Stimulated activated CD4-positive, alpha-beta T cell treated with anti-CD3 and anti-CD28 coated beads, Interleukin-12 subunit alpha, Interleukin-12 subunit beta, amount 100 ng/mL, for 4 hours (primary cell): ENCODE measurements at places on chromosomes 5 and 9.

- DNase-seq: no peak
Observed at GRCh38 chr9:81182431-81182830, 506.9 kb downstream of the TLE1 start.

DNA sequence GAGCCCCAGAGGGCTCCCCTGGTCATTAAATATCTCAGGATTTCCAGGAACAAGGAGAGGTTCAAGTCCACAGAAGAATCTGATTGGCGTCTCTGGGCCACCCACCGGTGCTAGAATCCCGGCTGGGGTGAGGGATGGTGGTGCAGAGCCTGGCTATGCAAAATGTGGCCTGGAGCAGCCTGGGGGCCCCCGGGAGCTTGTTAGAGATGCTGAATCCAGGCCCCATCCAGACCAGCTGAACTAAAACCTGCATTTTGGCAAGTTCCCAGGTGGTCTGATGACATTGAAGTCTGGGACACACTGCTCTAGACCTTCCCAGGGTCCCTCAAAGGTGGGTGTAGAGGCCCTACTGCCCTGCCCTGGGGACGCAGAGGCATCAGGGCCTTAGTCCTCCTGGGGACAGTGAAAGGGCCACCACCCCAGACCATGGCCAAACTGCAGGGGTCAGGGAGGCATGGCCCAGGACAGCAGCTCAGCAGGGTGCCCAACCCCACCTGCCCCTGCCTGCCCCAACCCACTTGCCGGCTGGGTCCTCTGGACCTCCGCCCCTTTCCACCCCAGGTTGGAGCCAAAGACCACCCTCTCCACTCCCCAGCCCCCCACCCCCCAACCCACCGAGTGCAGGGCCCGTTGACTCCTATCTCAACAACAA lies 34.7 kb downstream of the ADAMTS2 start:
- DNase-seq: no peak

GRCh38 chr5:178348356-178349074 lies 115.9 kb upstream of the PHYKPL start:
- DNase-seq: no peak

DNA sequence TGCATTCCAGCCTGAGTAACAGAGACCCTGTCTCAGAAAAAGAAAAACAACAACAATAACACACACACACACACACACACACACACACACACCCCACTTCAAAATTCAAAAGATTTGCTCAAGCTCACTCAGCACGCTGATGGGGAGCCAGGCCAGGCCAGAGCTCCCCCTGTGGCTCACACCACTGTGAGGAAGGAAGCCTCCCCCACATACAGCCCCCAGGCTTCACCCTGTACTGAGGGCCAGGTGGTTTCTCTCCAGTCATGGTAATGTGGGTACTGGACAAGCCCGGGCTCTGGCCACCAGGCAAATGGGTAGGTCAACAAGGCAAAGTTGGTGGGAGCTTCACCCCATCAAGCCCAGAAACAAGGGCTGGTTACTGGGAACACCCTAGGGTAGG lies 19.0 kb downstream of the ATOX1 start:
- DNase-seq: no peak

GRCh38 chr9:114616684-114617520 lies 5.8 kb downstream of the TMEM268 start:
- DNase-seq: no peak

DNA sequence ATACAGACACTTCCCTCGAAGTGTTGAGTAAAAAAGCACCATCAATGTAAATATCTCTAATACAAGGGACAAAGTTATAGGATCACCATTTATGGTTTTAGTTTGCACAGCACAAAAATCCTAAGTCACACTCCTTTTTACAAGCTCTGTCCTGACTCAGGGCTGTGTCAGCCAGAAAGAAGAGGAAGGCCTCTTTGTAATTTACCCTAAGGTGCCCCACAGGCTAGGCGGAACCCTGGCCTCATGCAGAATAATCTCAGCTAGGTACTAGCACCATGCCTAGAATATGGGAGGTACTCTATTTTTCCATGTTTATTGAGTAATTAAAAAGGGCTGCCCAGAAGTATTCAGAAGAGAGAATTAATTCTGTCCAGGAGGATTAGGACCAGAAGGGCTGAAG lies 36.9 kb downstream of the HAVCR1 start:
- DNase-seq: no peak

GRCh38 chr5:78109891-78110324 lies 184.6 kb downstream of the AP3B1 start:
- DNase-seq: no peak

GRCh38 chr5:82387819-82388166 lies 109.6 kb upstream of the RPS23 start:
- no peak for DNase-seq

- DNase-seq: no peak
Observed at GRCh38 chr9:14883310-14883944, 26.8 kb downstream of the FREM1 start.

DNA sequence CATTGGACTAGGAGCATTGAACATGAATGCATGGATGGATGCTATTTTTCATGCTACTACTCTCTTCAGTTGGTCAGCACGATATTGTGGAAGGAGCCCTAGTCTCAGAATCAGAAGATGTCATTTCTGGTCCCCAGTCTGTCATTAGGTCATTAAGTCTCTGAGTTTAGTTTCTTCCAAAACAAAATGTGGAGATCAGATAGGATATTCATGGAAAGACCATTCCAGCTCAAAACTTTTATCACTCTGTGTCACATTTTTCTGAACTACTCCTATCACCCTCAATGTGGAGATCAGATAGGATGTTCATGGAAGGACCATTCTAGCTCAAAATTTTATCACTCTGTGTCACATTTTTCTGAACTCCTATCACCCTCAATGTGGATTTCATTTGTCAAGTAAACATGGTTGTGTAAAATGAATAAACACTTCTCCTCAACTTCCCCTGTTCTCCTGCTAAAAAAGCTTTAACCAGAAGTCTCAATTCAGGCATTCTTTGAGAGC lies 296.8 kb downstream of the MRPS30 start:
- DNase-seq: no peak

- DNase-seq: no peak
Observed at GRCh38 chr5:142537938-142538337, 148.0 kb downstream of the FGF1 start.

GRCh38 chr9:123954518-123955280 lies 24.8 kb upstream of the DENND1A start:
- DNase-seq: no peak

GRCh38 chr5:55160493-55161209 lies 680 bp downstream of the GPX8 start:
- DNase-seq: no peak

DNA sequence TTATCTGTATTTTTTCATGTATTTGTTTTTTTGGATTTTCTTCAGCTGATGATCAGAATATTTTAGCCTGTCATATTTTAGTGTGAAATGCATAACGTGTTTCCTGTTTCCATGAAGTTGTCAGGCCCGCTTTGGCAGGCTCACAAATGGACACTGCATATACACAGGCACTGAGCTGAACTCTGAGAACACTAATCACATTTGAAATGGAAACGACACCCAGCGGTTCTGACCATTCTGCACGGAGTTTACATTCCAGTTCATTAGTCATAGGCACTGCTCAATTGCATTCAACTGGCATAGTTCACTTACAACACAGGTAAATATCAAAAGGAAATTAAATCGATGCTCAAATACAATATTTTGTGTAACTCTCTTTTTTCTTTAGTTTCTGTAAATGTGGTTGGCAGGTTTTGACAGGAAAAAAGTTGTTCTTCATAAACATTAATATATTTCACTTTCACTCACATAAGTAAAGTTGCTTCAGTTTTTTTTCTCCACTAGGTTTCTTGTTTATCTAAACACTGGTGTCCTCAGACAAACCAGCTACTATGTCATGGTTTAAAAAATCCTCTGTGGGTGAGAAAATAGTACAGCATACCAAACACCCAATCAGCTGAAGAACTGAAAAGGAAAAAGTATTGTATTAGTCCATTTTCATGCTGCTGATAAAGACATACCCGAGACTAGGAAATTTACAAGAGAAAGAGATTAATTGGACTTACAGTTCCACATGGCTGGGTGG lies 559.0 kb upstream of the DAP start:
- DNase-seq: no peak

GRCh38 chr9:135402048-135402738 lies 77.4 kb upstream of the PPP1R26 start:
- no peak for DNase-seq

- no peak for DNase-seq
Observed at GRCh38 chr9:91248707-91249106, 113.0 kb downstream of the AUH start.

GRCh38 chr9:134666831-134667230 lies 25.2 kb downstream of the COL5A1 start:
- DNase-seq: no peak

DNA sequence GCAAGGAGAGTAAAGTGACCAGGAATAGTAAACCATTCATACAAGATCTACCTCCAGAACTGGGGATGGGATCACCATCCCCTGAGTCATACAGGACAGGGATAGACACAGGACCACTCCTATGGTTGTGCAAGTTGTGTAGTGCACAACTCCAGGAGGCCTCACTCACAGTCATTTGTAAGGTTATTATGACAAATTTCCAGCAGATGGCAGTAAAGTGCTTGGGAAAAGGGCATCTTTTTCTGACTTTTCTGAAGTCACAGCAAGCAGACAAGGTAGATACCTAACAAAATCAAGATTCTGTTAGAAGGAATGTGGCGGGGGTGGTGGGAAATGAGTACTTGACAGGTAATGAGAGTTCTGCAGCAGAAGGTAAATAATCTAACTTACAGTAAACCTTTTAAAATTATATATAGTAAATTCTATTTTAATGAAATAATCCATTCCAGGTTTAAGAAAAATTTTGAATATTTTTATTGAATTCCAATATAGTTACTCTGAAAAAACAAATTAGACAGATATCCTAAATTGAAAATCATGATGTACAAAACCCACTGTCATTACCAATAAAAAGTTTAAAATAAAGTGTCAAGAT lies 16.7 kb upstream of the KIF27 start:
- DNase-seq: no peak

GRCh38 chr9:23826120-23826629 lies at the start of gene ELAVL2:
Gene ELAVL2 (minus strand): TSS chr9:23826240. CDS start chr9:23762234, 64,006 bp downstream.
- peak; percentile 21 for DNase-seq

DNA sequence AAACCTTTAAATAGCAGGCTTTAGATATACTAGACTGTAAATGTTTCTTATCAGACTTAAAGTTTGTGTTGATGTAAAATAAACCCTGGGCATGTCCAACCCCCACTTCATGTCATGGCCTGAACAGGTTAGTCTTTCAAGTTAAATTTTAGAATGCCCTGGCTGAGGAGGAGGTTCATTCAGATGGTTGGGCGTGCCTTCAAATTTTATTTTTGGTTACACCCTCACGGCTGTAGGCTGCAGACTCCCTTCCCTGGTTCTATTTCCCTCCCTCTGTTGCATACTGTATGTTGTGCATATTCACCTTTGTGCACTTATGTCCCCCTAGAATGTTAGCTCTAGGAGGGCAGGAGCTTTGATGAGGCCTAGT lies 5.3 kb upstream of the BICD2 start:
- no peak for DNase-seq

DNA sequence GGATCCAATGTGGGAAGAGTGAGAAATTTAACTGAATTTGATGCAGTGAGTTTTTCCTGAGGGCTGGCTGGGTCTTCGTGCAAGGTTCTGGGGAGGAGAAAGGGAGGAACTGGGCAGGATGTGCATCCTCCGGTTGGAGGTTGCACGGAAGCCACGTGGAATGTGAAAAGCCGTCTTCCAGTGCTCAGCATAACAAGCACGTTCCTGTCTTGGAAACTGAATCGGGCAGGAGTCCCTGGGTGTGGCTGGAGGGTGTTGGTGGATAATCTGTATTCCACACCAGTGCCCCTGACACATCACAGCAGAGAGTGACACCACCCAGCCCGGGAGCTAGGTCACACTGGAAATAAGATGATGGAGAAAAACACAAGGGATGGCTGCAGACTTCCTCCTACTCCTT lies 154.3 kb downstream of the C5orf15 start:
- no peak for DNase-seq

DNA sequence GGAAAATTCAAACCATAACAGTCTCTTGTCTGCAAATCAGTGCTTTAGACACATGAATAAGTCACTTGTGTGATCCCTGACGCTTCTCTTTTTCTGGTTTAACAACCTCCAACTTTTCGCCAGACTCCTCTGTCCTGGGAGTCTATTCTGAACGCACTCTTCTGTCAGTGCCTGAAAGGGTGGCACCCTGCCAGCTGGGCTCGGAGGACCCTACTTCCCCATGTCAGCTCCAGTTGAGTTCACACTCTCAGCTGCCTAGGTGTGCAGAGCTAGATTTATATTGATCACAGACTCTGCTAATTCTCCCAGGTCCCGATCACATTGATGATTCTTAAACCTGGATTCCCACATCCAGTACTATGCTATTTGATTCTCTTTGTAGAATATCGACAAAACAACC lies 649.1 kb downstream of the BNC2 start:
- no peak for DNase-seq

GRCh38 chr5:156922207-156922792 lies 40.7 kb downstream of the TIMD4 start:
- no peak for DNase-seq

DNA sequence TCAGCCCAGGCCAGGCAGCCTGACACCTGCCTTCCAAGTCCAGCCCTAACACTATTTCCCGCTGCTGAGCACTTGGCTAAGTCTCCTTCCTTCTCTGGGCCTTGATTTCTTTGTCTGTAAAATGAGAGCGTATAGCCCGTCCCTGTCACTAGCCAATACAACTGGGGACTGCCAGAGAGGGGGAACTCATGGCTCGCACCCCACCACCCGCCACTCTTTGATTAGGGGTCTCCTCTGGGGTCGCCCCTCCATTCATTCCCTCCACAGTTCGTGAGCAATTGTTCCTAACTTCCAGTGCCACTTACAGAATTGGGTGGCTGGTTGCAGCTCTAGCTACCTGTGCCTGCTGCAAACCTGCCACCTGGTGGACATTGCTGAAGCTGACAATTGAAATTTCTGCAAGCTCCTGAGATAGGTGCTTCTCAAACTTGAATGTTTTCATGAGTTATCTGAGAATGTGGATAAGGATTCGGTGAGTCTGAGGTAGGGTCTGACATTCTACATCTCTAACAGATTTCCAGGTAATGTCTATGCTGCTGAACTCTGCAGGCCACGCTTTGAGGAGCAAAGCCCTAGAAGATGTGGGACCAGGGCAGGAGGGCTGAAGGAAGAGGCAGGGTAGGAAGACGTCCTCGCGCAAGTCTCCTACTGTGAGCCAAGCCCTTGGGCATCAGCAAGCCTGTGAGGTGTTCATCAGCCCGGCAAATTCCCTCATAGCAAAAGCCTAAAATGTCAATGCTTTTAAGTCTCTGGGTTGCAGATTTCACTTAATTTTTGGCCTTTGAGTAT lies 13.3 kb upstream of the RECK start:
- peak; percentile 62 for DNase-seq

DNA sequence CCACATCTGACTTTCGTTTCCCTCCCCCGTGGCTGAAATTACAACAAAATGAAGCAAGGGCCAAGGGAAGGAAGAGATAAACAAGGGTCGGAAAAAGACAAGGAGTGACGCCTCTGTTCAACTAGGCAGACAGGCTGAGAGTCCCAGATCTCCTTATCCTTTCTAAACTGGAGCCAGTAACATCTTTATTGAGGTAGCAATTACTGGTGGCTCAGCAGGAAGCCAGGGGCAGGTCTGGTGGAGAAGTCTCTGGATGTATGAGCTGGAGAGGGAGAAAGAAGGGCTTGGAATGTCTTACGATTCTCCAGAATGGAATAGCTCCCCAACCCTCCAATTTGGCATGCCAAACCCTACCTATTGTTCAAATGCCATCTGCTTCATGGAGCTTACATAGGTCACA lies 190.8 kb upstream of the BRINP1 start:
- DNase-seq: no peak

GRCh38 chr5:160116991-160117390 lies 2.3 kb downstream of the PWWP2A start:
- no peak for DNase-seq
